ENCODE measurements at places on chromosomes 11 and 22. TPM values are rescaled to one million over a fixed set of nuclear protein-coding genes. Genes with fewer than 3 reads are reported as not detected.

The C22orf42 gene
- polyA plus RNA-seq, result not detected

The RFPL3 gene
- polyA plus RNA-seq, result not detected

The OR52A1 gene
- 0.01 TPM for polyA plus RNA-seq

The OAF gene
- polyA plus RNA-seq, result 48.4 TPM

The TSKU gene
- 25.6 TPM for polyA plus RNA-seq

The FLRT1 gene
- polyA plus RNA-seq, result 3.6 TPM

The CTSW gene
- 0.92 TPM for polyA plus RNA-seq

The GDPD4 gene
- not detected for polyA plus RNA-seq

The OR10A3 gene
- polyA plus RNA-seq, result not detected

The SCN3B gene
- 4.1 TPM for polyA plus RNA-seq

The TRPM5 gene
- 0.61 TPM for polyA plus RNA-seq

The MS4A12 gene
- not detected for polyA plus RNA-seq

The PAMR1 gene
- 74.7 TPM for polyA plus RNA-seq

The CYTH4 gene
- 4.1 TPM for polyA plus RNA-seq

The CARNS1 gene
- polyA plus RNA-seq, result 1.5 TPM

The DYNC2H1 gene
- polyA plus RNA-seq, result 41.4 TPM

The PGA4 gene
- polyA plus RNA-seq, result 0.90 TPM

The TSSK2 gene
- polyA plus RNA-seq, result not detected

The RASL10A gene
- polyA plus RNA-seq, result 0.33 TPM

The MMP7 gene
- 0.50 TPM for polyA plus RNA-seq

The OR52I1 gene
- polyA plus RNA-seq, result not detected

The OR10A2 gene
- 0.09 TPM for polyA plus RNA-seq

The MS4A2 gene
- not detected for polyA plus RNA-seq

The FBLN1 gene
- 135 TPM for polyA plus RNA-seq

The OR8D1 gene
- polyA plus RNA-seq, result not detected

The ARHGEF17 gene
- 77.9 TPM for polyA plus RNA-seq

The BIRC3 gene
- polyA plus RNA-seq, result 1.4 TPM

The CCND1 gene
- polyA plus RNA-seq, result 161 TPM

The CARD16 gene
- polyA plus RNA-seq, result 3.6 TPM

The CASP5 gene
- polyA plus RNA-seq, result not detected

The F2 gene
- not detected for polyA plus RNA-seq

The ZNF280B gene
- polyA plus RNA-seq, result 5.3 TPM

The INSC gene
- polyA plus RNA-seq, result 0.82 TPM

Data from left renal pelvis (tissue), 4 donors.